ENCODE measurements at places on chromosomes 3 and 15. TPM values are rescaled to one million over a fixed set of nuclear protein-coding genes. Genes with fewer than 3 reads are reported as not detected.

SLC22A14 gene
- polyA plus RNA-seq: not detected

GRK7 gene
- not detected for polyA plus RNA-seq

DNA sequence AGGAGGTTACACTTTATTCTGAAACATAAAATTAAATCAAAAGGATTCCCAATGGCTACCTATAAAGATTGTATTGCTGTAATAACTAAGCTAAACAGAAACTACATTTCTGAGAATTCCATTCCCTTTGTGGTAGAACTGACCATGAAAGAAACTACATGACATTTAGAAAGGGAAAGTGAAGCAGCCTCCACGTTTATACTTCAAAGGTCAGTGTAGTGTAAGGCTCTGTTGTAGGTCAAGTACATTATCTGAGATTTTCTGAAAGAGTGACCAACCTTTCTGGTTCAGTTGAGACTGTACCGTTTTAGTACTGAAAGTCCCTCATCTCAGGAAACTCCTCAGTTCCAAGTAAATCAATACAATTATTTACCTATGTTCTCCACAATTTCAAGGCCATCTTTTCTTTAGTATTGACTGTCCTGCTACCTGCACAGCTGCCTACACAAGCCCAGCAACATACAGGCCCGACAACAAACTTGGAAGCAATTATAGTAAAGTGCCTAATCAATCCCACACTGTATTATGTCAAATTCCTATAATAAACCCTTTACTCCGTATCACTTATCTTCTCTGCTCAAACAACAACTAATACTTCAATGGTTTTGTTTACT lies 343.0 kb downstream of the PLOD2 start:
- DNase-seq: no peak

MFSD1 gene
- 69.6 TPM for polyA plus RNA-seq

GRCh38 chr3:102481050-102481449 lies 46.2 kb downstream of the ZPLD1 start:
- no peak for DNase-seq

C3orf22 gene
- not detected for polyA plus RNA-seq

- no peak for DNase-seq
Measured at GRCh38 chr15:50222181-50222580, 40.2 kb downstream of the SLC27A2 start.
